ENCODE measurements at places on chromosomes 13 and 19. TPM values are rescaled to one million over a fixed set of nuclear protein-coding genes. Genes with fewer than 3 reads are reported as not detected.

DNA sequence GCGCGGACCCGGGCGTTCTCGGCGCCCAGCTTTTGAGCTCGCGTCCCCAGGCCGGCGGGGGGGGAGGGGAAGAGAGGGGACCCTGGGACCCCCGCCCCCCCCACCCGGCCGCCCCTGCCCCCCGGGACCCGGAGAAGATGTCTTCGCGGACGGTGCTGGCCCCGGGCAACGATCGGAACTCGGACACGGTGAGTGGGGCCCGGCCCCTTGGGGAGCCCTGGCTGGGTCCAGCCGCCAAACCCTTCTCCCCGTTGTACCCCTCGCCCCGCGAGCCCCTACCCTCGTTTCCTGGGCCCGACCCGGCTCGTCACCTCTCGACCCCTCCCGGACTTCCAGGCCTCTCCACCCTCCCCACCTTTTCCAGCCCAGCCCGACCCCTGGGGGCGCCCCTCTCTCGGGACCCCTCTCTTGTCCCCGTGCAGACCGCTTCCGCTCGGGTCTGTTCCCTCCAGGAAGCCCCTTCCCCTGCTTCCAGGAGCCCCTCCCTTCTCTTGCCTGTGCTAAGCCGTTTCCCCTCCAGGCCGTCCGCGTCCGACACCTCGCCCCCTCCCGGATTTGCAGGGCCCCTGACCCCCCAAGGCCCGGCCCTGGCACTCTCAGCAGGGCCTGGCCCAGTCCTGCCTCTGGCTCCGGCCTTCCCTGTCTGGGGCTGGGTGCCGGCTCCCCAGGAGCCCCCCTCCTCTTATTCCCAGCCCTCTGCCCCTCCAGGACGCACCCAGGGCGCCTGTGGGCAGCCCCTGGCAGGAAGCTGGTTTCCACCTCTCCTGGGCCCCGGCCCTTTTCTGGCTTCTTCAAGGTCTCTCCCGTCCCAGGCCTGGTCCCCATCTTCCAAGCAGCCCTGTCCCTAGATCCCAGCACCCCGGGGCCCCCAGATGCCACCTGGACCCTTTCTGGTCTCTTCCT is 632 bp downstream of the MARK4 start:
- DNase-seq = no peak

GRCh38 chr19:4567584-4568071 is 8.1 kb upstream of the SEMA6B start:
- no peak for DNase-seq

DNA sequence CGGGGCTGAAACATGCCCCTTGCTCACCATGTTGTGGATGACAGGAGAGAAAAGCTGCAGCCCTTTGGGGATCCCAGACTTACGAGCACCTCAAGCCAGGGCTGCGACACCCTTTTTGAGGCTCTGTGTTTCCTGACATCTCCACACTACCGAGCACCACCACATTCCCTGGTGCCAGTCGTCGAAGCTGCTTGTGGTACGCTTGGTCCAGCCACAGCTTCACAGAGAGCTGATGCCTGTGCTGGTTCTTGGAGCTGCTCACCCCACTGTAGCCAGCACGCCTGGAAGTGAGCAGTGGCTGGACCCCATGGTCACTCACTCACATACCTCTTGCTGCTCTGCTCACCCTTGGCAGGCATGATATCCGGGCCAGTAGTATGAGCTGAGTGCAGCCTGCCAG is 367.5 kb downstream of the SLITRK6 start:
- DNase-seq = no peak

- no peak for DNase-seq
Observed at GRCh38 chr13:112145551-112146360, 78.8 kb downstream of the SOX1 start.

DNA sequence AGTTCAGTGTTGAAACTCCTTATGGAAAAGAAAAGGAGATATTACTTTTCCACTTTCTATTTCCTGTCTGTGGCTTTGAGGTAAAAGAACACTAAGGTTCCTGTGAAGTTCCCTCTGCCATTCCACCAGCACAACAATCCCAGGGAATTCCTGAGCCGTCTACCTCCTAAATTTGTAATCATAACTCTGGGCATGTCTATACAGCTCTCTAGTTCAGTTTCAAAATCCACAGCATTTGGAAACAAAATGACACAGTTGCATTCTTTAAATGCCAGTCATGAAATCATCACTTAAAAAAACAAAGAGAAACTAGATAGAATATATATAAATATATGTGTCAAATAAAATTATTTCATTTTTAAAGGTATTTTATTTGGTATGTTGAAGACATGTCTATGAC is 9.0 kb upstream of the THSD1 start:
- DNase-seq = no peak

- DNase-seq = no peak
Observed at GRCh38 chr19:55176076-55176475, 4.0 kb downstream of the SYT5 start.

DNA sequence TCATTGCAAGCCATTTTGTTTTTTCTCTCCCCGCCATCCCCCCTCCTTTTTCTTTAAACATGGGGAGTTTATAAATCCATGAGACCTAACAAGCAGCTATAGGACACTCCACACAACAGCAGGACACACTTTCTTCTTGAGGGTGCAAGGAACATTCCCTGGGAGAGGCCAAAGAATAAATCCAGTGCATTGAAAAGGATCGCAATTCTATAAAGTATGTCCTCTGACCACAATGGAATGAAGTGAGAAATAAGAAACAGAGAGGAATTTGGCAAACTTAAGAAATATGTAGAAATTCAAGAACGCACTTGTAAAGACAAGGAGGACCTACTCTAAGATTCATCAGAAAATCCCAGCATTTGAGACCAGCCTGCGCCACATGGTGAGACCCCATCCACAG is 11.9 kb downstream of the KLF2 start:
- no peak for DNase-seq

Gene NFIX
- polyA plus RNA-seq = 111 TPM

Gene HSD17B14
- polyA plus RNA-seq = 3.1 TPM

Gene C19orf33
- polyA plus RNA-seq = not detected

Gene ZNF492
- polyA plus RNA-seq = 0.56 TPM

Gene LSR
- polyA plus RNA-seq = 3.7 TPM

Data from forelimb muscle (tissue), 1 donor.